IgD-negative memory B cell (primary cell): ENCODE measurements at places on chromosomes 2 and 18. TPM values are rescaled to one million over a fixed set of nuclear protein-coding genes. Genes with fewer than 3 reads are reported as not detected.

The AFF3 gene
- polyA plus RNA-seq = 85.9 TPM

The DTNA gene
- not detected for polyA plus RNA-seq

The LIPG gene
- polyA plus RNA-seq = not detected

The CXCR1 gene
- 0.35 TPM for polyA plus RNA-seq

The NMUR1 gene
- 0.33 TPM for polyA plus RNA-seq
